ENCODE measurements at places on chromosomes 13 and 19. TPM values are rescaled to one million over a fixed set of nuclear protein-coding genes. Genes with fewer than 3 reads are reported as not detected.

Gene SIAH3
- total RNA-seq: not detected

Gene SMIM44
- total RNA-seq: not detected

GRCh38 chr19:19575411-19575810, 37.3 kb downstream of the CILP2 start:
- H3K4me1 ChIP-seq: no peaks in the 10 kb centered on the region
- no peak overlapping the region for H3K27ac ChIP-seq
- DNase-seq: no peak

- H3K4me1 ChIP-seq: peaks cover 20% of the 10 kb centered on the region
- H3K27me3 ChIP-seq: no peaks in the 10 kb centered on the region
- DNase-seq: peak; percentile 84
Measured at GRCh38 chr13:110714797-110715394, 1.4 kb downstream of the ING1 start.

GRCh38 chr13:46679369-46680120, 117.4 kb downstream of the ESD start:
- peaks cover 6% of the 10 kb centered on the region for H3K36me3 ChIP-seq
- H3K27ac ChIP-seq: peak overlapping the region; percentile 87
- H3K4me1 ChIP-seq: peaks cover 12% of the 10 kb centered on the region
- H3K27me3 ChIP-seq: no peaks in the 10 kb centered on the region

- H3K4me1 ChIP-seq: no peaks in the 10 kb centered on the region
- no peak for DNase-seq
- no peak overlapping the region for H3K4me3 ChIP-seq
- no peak overlapping the region for H3K27ac ChIP-seq
Measured at GRCh38 chr13:94198681-94199080, 280.8 kb downstream of the DCT start.

GRCh38 chr19:52670046-52670445, 31.9 kb upstream of the ZNF83 start:
- no peaks in the 10 kb centered on the region for H3K4me1 ChIP-seq
- no peak overlapping the region for H3K27ac ChIP-seq
- no peak overlapping the region for H3K4me3 ChIP-seq
- no peak for DNase-seq

GRCh38 chr19:40088299-40089047, 2.3 kb downstream of the ZNF780A start:
- peaks cover 14% of the 10 kb centered on the region for H3K36me3 ChIP-seq
- no peak overlapping the region for H3K4me3 ChIP-seq

DNA sequence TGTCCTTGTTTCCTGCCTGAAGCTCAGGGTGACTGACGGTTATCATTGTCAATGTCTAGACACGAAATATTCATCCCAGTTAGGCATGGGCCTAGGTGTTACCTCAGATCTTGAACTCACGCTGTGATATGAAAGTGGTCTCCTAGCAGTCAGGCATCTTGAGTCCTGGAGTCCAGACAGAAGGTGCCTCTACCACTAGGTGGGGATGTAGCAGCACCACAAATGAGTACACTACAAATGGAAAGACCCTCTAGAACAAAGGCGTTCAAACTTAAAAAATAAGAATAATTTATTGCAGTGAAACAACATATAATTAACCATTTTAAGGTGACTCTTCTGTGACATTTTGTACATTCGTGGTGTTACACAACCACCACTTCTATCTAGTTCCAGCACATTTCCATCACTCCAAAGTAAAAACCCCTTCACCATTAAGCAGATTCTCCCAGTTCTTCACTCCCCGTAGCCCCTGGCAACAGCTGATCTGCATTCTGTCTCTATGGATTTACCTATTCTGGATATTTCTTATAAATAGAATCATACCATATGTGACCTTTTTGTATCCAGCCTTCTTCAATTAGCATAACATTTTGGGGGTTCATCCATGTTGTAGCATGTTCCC, 11.9 kb upstream of the FRY start:
- no peaks in the 10 kb centered on the region for H3K36me3 ChIP-seq
- H3K27me3 ChIP-seq: no peaks in the 10 kb centered on the region
- no peak for DNase-seq
- H3K4me1 ChIP-seq: no peaks in the 10 kb centered on the region
- no peak overlapping the region for H3K4me3 ChIP-seq
- H3K27ac ChIP-seq: no peak overlapping the region

GRCh38 chr19:2308114-2308556, at the start of gene LINGO3:
Gene LINGO3, minus strand, starts transcription at chr19:2308154. Its CDS starts 16,378 bp downstream, at chr19:2291776.
- H3K4me3 ChIP-seq: peak within 1 kb of the TSS; percentile 39
- H3K4me1 ChIP-seq: no peaks in the 10 kb centered on the region
- H3K27ac ChIP-seq: no peak within 1 kb of the TSS
- H3K27me3 ChIP-seq: peaks cover 22% of the 10 kb centered on the region

Measured in ascending aorta (tissue), 2 donors.